ENCODE measurements at places on chromosomes 16 and 17.

GRCh38 chr16:84854759-84855158 lies 35.0 kb downstream of the CRISPLD2 start:
- DNase-seq: no peak

DNA sequence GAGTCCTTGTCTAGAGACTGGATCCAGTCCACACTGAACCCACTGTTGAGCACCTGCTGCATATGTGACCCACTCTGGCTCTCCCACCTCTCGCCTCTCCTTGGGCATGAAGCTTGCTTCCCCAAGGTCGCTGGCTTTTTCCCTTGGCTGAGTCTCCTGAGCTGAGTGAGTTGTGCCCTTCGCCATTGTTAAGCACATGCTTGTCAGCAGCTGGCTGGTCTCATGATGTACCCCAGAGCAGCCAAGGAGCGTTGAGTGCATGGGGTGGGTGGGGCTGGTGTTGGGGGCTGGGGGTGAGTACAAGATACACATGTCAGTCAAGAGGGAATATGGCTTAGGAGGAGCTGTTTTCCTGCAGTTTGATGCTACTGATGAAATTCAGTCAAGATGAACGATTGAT lies 165.6 kb downstream of the SNX29 start:
- no peak for DNase-seq

DNA sequence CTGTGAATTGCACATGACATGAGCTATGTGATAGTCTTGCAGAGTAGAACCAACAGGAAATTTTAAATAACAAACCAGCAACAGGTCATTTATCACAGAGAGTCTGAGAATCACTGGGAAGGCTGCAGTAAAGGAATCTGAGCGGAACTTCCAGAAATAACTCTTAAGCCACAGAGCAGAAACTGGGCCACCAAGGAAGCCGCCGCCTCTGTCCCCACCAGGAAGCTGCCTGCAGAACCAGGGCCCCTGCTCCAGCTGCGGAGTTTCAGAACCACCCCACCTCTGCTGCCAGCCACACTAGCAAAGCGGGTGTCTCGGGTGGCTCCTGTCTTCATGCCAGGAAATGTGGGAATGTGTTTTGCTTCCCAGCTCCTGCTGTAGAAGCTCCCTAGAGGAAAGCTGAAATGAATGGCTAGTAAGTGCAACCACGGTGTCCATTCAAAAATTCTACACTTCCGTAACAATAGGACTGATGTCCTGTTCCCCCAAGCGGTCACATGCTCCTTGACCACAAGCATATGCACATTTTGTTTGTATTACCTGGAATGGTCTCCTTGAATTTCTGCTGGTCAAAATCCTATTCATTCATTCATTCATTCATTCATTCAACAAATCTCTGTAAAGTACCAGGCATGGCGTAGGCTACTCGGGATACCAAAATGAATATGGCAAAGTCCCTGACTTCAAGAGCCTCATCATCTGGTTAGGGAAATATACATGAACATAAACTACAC lies 7.7 kb upstream of the ITPRIPL2 start:
- DNase-seq: no peak

GRCh38 chr17:80769936-80770625 lies 221.6 kb upstream of the CHMP6 start:
- no peak for DNase-seq

DNA sequence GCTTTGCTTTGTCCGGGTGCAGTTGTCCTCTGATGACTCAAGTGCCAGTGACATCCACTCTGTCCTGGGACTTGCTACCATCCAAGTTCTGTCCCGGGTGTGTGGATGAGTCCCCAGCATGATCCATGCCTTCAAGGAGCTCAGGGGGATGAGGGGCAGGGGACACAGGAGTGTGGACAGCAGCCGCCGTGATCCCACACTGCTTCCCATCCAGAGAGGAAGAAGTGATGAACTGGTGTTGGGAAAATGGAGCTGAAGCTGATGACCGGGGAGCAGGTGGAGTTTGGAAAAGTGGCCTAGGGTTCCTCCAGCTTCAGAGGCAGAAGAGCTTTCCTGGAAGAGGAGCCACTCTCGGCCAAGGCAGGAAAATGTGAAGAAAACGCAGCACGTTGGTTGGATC lies 249.6 kb upstream of the TNRC6C start:
- no peak for DNase-seq

- DNase-seq: no peak
Measured at GRCh38 chr16:26220894-26221293, 529.1 kb downstream of the HS3ST4 start.

- no peak for DNase-seq
Measured at GRCh38 chr16:89847940-89848297, 19.6 kb downstream of the SPIRE2 start.

- no peak for DNase-seq
Measured at GRCh38 chr16:49414671-49415070, 41.1 kb downstream of the C16orf78 start.

- no peak for DNase-seq
Measured at GRCh38 chr17:58755269-58755576, 431 bp upstream of the PPM1E start.

- DNase-seq: no peak
Measured at GRCh38 chr17:12672947-12673346, 7.3 kb downstream of the MYOCD start.
